Caco-2 (cell line): ENCODE measurements at places on chromosomes 1 and 21.

- DNase-seq: no peak
Observed at GRCh38 chr1:228867108-228867950, 132.1 kb downstream of the RHOU start.

DNA sequence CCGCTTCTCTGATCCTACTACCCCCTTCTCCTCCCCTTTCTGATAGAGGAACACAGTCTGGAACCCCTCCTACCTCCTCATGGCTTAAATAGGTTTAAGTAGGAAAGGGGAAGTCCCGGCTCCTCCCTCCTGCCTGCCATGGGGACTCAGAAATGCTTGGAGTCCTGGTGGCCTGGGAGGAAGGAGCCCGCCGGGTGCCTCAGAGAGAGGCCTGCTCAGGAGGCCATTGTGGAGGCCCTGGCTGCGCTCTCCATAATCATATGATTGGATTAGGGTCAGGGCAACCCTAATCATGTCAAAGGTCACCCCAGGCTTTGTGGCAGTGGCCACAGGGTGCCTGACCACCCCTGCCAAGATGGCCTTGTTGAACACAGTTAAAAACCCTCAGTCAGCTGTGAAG is 29.0 kb downstream of the WNT3A start:
- peak; percentile 11 for DNase-seq

GRCh38 chr1:61157468-61157987 is 75.2 kb downstream of the NFIA start:
- DNase-seq: no peak

DNA sequence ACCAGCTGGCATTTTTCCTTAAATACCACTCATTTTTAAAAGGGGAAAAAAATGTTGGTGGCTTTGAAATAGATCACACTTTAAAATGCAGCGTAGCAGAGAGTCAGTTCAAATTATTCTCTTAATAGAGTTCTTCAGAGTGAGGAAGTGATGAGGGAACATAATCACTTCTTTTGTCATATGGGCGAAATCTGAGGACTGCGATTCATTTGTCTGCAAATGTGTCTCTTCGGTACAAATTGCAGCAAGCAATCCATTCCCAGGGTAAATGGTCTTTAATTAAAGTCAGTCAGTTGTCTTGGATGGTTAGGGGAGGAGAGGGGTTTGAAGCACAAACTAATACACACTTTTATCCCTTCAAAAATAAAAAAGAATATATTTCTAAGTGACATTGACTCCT is 86.0 kb upstream of the SELENON start:
- DNase-seq: no peak

DNA sequence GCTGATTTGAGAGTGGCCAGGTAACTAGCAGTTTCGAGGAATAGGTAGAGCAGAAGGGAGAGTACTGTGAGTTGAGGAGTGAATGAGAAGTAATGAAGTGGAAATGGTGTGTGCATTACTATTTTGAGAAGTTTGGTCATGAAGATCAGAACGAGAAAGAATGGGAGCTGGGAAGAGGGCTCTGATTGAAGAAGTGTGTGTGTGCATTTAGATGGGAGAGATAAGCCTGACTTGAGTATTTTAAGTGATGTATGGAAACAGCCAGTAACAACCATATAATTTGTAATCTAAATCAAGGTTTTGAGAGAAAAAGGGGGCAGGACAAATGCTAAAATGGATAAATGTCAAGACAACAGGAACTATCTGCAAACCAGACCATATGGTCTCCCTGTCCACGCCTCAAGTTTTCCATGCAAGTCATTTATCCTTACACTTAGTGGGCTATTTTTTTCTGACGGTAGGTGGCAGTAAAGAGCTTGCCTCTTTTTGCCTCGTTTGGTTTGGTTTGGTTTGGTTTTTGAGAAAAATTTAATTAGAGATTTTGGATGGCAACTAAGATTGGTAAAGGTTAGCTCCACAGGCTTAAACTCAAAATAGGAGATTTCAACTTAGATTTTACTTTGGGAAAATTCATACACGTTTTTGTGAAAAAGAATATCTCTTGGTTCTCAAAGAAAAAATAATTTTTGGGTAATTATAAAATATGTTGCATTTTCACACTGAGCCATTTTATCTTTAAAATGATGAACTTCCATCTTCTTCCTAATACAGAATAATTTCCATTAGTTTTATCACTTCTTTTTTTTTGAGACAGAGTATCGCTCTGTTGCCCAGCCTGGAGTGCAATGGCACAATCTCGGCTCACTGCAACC is 9.5 kb upstream of the B3GALNT2 start:
- DNase-seq: peak; percentile 72

DNA sequence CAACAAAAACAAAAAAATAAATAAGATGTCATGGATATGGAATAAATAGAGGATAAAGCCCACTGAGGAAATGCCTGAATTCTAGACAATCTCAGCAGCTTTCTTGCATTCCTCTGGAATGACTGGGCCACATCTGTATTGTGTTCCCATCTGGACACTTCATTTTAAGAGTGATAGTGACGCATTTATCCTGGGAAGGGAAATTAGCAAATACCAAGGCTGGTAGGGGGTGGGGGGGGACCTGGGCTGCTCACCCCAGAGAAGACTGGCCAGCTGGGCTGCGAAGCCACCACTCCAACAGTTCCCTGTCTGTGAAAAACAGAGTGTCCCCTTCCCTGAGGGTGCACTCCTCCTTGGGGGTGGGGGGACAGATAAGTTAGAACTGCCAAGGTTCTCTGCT is 106.3 kb downstream of the HIVEP3 start:
- no peak for DNase-seq

GRCh38 chr1:10950316-10951172 is 61.9 kb upstream of the TARDBP start:
- DNase-seq: no peak

DNA sequence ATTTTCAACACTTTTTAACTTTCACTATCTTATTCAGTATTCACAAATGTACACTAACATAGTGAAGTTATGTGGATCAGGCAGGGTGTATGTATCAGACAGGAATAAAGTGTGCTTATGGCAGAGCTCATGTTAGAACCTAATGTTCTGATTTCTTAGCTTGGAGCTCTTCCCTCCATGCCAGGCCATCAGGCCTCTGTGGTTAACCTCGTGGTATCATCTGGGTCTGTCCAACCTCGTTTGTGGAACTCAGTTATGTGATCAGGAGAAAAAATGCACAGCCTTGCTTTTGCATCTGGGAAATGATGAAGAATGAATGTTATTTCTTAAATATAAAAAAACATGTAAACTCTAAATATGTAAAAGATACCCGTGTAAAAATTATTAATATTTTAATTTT is 86.9 kb downstream of the MPZL1 start:
- DNase-seq: no peak

DNA sequence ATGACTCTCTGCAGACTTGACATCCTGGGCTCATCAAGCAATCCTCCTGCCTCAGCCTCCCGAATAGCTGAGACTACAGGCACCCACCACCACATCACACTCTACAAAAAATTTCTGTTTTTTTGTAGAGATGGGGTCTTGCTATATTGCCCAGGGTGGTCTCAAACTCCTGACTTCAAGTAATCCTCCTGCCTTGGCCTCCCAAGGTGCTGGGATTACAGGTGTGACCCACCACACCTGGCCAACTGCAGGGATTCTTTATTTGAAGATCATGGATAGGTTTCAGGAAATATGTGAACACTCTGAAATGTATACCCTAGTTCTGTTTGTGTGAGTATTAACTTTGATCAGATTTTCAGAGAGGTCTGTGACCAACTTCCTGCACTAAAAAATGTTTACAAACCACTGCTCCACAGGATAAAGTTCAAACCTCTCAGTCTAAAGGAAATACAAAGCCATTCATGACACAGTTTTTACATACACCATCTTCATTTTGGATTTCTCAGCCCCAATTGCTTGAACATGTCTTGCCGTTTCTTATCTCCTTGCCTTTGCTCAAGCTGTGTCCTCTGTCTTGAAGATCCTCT is 252.3 kb upstream of the FGGY start:
- no peak for DNase-seq
